Activated CD8-positive, alpha-beta T cell treated with anti-CD3 and anti-CD28 coated beads, Interleukin-2, amount 10 ng/mL, durations not matched to agents 7 days and 5 days (primary cell): ENCODE measurements at places on chromosomes 1 and 21. TPM values are rescaled to one million over a fixed set of nuclear protein-coding genes. Genes with fewer than 3 reads are reported as not detected.

DNA sequence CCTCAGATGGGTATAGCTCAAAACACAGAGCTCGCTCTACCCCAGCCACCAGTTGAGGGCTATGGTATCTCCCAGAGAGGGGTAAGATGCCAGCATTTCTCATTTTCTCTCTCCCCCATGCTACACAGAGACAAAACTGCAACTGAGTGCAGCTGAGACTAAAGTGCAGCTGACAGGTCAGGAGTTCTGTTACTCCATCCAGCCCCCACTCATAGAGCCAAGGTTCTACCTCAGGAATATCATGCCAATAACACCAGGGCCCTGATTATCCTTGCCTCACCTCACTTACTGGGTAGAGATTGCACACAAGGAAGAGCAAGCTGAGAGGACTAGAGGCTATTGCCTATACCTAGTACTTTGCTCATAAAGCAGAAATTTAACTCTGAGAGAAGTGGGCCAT, 34.6 kb downstream of the DPYD start:
- no peaks in the 10 kb centered on the region for H3K4me1 ChIP-seq
- H3K4me3 ChIP-seq = no peak overlapping the region
- no peak for DNase-seq
- peaks cover 24% of the 10 kb centered on the region for H3K36me3 ChIP-seq

GRCh38 chr1:40848530-40849189, 13.5 kb downstream of the CITED4 start:
- peaks cover 35% of the 10 kb centered on the region for H3K4me1 ChIP-seq
- H3K27ac ChIP-seq = no peak overlapping the region
- peaks cover 4% of the 10 kb centered on the region for H3K27me3 ChIP-seq

GRCh38 chr1:38052750-38053415, 6.3 kb upstream of the POU3F1 start:
- H3K27me3 ChIP-seq = peaks cover 25% of the 10 kb centered on the region
- no peak for DNase-seq
- peaks cover 6% of the 10 kb centered on the region for H3K4me1 ChIP-seq
- H3K4me3 ChIP-seq = no peak overlapping the region
- no peak overlapping the region for H3K27ac ChIP-seq

DNA sequence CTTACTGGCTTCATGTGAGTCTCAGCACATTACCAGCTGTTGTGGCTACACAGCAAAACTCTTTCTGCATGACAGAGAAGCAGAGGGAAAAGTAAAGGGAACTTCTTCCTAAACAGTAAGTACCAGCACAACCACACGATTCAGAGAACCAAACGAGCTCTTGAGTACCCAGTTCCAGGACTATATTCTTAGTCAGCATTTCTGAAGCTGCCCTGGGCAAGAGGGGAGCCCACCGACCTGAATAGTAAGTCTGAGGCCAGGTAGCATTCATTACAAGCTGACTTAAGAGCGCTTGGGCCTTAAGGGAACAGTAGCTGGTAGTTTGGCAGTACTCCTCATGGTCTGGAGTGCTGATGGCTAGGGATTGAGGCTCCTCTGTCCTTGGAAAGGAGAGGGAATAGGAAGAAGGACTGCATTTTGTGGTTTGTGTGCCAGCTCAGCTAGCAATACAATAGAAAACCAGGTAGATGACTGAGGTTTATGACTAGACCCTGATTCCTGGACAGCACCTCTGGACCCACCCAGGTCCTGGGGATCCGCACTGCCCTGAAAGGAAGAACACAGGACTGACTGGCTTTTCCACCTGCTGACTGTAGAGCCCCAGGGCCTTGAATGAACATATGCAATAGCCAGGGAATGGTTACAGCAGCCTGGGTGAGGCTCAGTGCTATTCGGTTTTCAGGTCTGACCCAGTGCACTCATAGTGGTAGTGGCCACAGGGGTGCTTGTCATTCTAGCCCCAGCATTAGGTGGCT, 396.8 kb upstream of the PRMT6 start:
- DNase-seq = no peak
- no peaks in the 10 kb centered on the region for H3K36me3 ChIP-seq
- no peaks in the 10 kb centered on the region for H3K27me3 ChIP-seq
- no peak overlapping the region for H3K4me3 ChIP-seq
- no peak overlapping the region for H3K27ac ChIP-seq

Gene PTCH2
- 1.4 TPM for total RNA-seq

GRCh38 chr1:227068883-227069282, 128.8 kb downstream of the COQ8A start:
- H3K27me3 ChIP-seq = peaks cover 6% of the 10 kb centered on the region
- no peak overlapping the region for H3K27ac ChIP-seq
- DNase-seq = no peak
- no peaks in the 10 kb centered on the region for H3K4me1 ChIP-seq
- H3K4me3 ChIP-seq = no peak overlapping the region
- H3K36me3 ChIP-seq = no peaks in the 10 kb centered on the region
